ENCODE measurements at places on chromosomes 16 and 17.

DNA sequence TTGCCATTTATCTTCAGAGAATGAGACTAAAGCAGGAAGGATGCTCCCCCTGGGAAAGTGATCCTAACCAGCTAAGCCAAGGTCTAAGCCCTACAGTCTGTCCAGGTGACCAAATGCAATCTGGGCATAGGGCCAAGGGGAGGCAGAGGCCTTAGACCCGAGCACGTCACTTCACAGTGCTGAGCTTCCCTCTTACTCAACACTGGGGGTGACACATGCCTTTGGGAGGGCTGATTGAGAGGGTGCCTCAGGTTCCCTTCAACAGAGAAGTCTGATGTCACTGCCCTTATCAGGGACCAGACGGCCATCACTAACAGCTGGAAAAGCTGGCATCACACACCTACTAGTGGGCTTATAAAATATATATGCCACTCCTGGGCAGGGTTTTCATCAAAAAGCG, 4.0 kb downstream of the CIAO2B start:
- no peak for DNase-seq

DNA sequence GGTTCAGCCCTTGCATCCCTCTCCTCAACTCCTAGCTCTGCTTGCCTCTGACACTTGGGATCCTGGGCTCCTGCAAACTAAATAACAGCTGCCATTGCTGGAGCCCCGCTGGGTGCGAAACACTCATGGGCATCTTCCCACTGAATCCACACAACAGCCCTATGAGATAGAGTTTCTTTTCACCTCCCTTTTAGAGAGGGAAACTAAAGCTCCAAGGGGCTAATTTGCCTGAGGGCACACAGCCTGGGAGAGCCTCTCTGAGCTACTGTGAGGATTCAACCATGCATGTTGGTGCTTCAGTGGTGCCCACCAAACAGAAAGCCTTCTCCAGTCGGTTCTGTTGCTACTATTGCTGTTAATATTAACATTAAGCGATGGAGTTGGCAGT, 4.0 kb downstream of the ACBD4 start:
- no peak for DNase-seq

GRCh38 chr16:58459344-58460218, 40.4 kb upstream of the NDRG4 start:
- no peak for DNase-seq

DNA sequence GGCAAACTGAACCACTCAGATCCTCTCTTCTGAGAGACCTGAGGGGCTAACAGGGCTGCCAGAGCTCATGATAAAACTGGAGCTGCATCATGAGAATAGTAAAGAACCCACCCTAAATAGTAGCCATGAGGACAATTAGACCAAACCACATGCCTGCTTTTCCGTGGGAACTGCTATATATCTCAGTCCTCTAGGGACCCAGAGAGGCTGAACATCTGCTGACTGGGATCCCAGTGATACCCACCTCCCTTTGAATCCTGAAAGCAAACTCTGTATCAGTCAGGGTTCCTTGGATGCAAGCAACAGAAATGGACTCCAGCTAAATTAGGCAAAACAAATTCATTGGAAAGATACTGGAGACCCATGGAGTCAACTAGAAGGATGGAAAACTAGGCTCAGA, 6.5 kb downstream of the MT1X start:
- no peak for DNase-seq

GRCh38 chr16:77816293-77816692, 27.9 kb downstream of the VAT1L start:
- peak; percentile 27 for DNase-seq

DNA sequence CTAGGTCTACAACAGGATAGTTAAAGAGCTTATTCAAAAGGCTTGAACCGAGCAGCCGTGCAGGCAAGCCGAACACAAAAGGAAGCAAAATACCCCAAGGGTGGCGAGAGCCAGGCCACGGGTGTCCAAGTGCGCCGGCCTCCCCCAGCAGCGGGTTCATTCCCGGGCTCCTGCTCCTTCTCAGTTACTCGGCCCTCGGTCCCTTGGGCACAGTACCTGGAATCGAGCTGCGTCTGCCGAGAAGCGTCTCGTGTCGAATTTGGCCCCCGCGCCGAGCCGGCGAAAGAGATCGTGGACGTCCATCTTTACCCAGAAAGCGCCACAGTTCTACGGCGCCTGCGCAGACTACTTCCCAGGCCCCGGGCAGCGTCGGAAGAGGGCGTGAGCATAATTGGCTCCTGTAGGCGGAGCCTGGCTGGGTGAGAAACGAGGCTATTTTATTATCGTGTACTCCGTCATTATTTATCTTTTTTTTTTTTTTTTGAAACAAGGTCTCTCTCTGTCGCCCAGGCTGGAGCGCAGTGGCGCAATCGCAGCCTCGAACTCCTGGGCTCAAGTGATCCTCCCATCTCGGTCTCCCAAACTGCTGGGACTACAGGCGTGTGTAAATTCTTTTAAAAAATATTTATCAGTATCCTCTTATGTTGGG, at the start of gene DDX52:
DDX52 (minus strand) TSS at position 329 of the 649 bp plus-strand sequence; CDS start at position 303, 26 bp downstream.
- peak; percentile 95 for DNase-seq

- DNase-seq = peak; percentile 76
These were observed 143.9 kb downstream of the SNX29 start for GRCh38 chr16:12120217-12120981.

GRCh38 chr17:79028496-79029326, 4.7 kb downstream of the C1QTNF1 start:
- no peak for DNase-seq

DNA sequence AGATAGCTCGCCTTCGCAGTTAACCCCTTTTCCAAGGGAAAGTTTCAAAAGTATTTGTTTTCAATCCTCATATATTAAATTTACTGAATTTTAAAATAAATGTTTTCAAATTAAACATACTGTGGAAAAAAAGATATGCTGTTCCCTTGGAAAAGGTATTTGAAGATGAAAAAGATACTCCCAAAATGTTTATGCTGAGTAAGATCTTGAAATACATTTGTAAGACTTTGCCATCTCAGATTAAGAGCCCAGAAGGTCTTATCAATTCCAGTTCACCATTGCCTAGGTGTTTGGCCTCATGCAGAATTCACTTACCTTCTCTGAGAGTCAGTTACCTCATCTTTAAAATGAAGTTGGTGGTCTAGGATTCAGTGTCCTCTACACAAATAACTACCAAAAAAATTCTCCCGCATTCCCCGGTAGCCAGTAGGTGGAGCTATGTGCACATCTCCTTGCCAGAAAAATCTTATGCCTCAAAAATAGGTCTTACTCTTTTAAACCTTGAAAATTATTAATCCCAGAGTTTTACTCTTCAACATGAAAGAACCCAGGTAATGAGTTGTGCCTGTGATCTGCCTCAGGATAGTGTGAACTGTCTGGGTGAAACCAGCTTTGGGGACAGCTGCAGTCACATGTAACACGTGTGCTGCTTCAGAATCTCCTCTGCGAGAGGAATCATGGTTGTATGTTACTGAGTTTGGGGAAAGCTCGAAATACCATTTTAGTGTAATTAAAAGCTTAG, 178.3 kb downstream of the MRTFB start:
- peak; percentile 67 for DNase-seq

DNA sequence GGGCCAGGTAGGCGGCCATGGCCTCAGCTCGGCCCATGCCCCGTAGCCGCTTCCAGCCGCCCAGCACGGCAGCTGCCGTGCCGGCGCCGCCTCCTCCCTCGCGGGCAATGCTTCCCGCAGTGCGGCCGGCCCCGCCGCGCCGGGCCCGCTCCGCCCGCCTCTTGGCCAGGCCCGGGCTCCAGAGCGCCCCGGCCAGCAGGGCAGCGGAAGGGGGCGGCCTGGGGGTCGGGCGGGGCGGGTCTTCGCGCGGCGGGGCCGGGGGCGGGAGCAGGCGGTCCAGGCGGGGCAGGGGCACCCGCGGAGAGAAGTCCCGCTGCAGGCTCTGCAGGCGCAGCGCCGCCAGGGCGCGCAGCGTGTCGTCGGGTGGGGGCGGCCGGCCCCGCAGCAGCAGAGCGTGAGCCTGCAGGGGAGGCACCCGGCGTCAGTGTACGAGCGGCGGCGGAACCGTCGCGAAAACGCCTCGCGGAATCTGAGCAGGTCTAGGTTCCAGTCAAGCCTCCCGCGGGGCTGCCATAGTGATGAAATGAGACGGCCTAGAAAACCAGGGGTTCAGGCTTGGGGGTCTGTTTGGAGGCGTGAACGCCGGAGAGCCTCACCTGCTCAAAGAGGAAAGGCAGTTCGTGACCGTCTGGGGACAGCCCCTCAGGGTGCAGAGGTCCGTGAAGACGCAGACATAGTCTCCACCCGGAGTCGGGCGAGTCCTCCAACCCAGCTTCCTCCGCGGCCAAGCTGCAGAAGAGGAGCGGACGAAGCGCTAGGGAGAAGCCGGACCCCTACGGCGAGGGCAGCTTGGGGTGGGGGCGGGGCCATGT, 6.6 kb downstream of the PLEKHH3 start:
- DNase-seq = no peak

DNA sequence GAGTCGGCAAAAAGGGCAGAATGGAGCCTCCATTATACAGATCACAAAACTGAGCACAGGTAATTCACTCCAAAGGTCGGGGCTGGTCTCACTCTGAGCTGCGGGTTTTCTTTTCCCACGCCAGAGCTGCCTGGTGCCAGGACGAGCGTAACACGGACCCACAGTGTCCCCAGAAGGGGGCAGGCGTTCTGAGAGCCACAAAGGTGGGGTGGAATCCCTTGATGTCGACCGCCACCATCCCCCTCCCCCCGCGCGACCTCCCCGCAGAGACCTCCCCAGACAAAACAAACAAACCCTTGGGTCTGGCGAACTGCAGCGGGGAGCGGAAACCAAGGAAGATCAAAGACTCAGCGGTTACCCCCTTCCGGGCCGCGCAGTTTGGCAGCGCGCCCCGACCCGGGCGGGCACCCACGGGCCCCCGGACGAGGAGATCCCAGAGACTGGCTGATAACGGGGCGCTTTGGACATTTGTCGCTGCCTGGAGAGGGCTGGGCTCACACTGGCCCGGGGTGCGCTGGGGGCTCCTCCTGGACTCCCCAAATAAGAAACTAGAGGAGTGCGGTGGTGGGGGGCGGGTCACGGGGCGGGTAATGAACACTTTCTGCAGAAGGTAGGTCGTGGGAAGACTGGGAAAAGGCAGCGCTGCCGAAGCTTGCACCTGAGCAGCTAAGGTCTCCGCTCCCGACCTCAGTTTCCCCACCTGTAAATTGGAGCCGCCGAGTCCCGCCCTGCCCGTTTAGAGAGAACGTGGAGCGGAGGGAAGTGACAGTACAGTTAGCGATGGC, 664 bp upstream of the NKD1 start:
- DNase-seq = peak; percentile 82

DNA sequence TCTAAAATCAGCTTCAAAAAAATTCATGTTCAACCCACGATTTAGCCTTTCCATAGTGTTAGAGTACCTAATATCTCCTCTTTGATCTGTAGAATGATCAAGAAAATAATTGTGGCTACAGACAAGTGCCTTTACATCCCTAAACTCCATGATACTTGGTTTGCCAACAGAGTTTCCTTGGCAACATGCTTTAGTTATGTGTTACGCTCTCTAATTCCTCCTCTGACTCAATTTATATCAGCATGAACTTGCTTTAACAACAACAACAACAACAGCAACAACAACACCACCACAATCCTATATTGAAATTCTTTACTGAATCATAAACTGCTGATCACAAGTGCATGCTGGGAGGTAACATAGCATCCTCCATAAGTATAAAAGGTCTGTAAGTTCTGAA, 757.8 kb downstream of the CDH11 start:
- no peak for DNase-seq

DNA sequence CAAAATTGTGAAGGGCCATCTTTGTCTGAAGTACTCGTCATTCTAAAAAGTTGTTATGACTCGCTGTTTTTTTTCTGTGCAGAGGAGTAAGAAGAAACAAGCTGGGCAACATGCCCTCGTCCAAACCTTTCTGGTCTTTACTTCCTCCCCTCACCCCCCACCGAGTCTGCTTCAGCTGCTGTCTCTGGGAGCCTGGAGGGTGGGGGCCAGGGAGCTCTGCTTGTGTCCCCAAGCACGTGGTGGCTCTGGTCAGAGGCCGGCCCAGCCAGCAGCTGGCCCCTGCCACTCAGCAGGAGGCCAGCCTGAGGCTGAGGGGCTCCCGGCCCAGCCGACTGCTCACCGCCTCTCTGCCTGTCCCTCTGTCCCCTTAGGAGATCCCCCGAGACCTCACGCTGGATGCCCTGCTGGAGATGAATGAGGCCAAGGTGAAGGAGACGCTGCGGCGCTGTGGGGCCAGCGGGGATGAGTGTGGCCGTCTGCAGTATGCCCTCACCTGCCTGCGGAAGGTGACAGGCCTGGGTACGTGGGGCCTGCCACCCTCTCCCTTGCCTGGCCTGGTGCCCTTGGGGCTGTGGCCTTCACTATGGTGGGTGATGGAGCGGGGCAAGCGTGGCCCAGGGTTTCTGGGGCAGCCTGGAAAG, 53.7 kb upstream of the LGALS9 start:
- peak; percentile 66 for DNase-seq

GRCh38 chr17:29571883-29572681, 3.6 kb downstream of the TP53I13 start:
- no peak for DNase-seq

GRCh38 chr16:23420011-23420410, 33.0 kb downstream of the COG7 start:
- DNase-seq = no peak

GRCh38 chr17:28612936-28613872, 781 bp downstream of the RSKR start:
- DNase-seq = peak; percentile 56

GRCh38 chr17:65365169-65365568, 196.3 kb downstream of the AXIN2 start:
- DNase-seq = no peak

- DNase-seq = peak; percentile 64
These were observed 40.5 kb upstream of the ATP2A3 start for GRCh38 chr17:4004517-4005295.

GRCh38 chr16:1942047-1942809, 771 bp downstream of the MSRB1 start:
- no peak for DNase-seq

DNA sequence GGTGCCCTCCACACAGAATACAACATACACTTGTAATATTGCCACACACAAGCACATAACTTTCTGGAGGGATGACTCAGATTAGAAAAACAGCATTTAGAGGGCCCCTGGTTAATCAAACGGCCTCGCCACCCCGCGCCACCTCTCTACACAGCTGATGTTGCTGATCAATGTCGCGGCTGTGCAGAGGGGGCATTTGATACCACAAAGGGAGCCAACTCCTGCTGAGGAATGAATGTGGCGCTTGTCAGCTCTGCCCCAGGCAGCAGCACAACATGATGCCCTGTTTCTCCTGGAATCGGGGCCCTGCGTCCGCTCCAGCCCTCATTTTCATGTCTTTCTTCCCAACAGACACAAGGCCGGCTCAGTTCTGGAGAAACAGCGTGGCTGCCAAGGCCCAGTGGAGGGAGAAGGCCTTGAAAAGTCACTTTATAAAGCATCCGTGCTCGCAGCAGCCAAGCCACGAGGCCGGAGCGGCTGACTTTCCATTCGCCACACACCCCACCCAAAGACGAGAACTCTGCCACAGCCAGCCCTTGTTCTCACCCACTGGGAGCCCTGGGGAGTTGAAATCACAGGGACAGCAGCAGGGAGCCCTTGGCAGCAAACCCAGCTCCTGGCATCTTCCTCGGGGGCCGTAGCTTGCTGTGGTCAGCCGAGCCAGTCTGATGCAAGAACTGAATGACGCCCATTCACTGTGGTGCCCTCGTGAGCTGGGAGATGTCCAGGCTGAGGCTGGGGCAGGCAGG, 65.6 kb downstream of the XYLT1 start:
- DNase-seq = no peak

- no peak for DNase-seq
These were observed 14.7 kb upstream of the RPTOR start for GRCh38 chr17:80529904-80530292.

GRCh38 chr16:59289151-59289550, 555.0 kb upstream of the GOT2 start:
- DNase-seq = no peak

GRCh38 chr17:67180275-67180674, 64.7 kb downstream of the HELZ start:
- no peak for DNase-seq
